Smooth muscle cell of the coronary artery (primary cell): ENCODE measurements at places on chromosomes 3 and 15. TPM values are rescaled to one million over a fixed set of nuclear protein-coding genes. Genes with fewer than 3 reads are reported as not detected.

EOMES gene
- total RNA-seq: not detected in 2 replicates

BRK1 gene
- total RNA-seq: 125 and 135 TPM in 2 replicates

PLA2G4E gene
- total RNA-seq: not detected in 2 replicates

CDCP1 gene
- 3.0 and 5.1 TPM in 2 replicates for total RNA-seq

FLNB gene
- 43.9 and 249 TPM in 2 replicates for total RNA-seq
